ENCODE measurements at places on chromosomes 5 and 9.

DNA sequence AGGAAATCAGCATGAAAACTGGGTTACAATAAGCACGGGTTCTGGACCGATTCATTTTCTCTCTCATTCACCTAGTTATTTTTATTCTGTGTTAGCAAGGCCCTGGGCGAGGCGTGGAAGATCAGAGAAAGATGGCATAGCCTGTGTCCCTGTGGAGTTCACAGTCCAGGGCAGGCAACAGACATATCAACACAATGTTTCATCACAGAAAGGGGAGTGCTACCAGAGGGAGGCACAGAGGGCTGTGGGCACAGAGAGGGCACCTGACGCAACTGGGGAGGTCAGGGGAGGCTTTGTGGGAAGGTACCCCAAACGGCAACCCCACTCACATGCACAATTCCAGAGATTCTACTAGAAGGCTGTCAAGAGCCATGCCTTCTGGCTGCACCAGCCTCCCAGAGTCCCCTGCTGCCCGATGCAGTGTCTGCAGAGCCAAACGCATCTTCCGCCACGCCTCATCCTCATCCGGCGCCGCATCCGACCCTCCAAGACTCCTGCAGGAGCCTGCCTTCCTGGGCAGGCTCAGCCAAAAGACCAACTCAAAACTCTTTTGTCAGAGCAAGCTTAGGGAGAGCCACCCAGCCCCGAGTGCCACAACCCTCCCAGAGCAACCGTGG lies 1.4 kb downstream of the FAM193B start:
- DNase-seq, result no peak

GRCh38 chr5:109654455-109654854 lies 35.3 kb upstream of the MAN2A1 start:
- no peak for DNase-seq

DNA sequence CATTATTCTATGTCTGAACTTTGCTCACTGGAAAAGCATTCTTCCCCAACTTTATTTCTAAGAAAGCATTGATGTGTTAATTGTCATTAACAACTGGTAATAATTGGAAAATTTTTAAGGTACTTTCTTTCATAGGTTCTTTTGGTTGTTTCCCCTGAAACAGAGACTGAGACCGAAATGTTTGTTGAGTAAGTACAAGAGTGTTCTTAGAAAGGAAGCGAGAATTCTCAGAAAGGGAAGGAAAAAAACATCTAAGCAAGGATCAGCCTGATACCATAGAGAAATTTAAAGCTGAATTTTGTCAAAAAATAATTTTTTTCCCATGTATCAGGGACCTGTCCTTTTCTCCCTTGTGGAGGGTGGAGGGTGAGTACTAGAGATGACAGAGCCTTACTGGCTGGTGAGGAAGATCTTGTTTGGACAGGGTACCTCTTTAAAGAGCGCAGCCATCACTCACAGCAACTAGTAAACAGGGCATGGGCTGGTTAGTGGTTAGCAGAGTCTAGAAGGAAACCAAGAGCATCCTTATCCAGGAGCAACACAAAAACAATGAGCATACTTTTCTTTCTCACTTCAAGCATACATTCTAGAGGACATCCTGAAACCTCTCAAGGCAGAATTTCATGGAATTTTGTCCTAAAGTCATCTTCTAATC lies 898.5 kb downstream of the DNAH5 start:
- no peak for DNase-seq

DNA sequence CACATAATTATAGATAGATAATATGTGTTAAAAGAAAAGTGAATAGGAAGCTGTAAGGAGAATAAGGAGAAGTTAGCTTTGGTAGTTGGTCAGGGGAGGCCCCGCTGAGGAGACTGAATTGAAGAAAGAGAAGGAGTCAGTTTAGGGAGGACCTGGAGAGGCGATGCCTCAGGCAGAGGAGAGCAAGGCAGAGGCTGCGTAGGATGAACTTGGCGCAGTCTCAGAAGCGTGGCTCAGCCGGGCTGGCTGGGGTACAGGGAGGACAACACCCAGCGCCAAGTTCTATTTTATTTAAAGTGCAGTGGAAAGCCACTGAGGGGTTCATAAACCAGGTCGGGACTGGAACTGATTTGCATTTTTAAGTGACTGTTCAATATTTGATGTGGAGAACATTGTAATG lies 68.5 kb downstream of the PTCD2 start:
- DNase-seq, result no peak

GRCh38 chr5:146682899-146683532 lies 167.0 kb upstream of the GPR151 start:
- no peak for DNase-seq

GRCh38 chr9:28163619-28164018 lies 590.3 kb upstream of the C9orf72 start:
- no peak for DNase-seq

- DNase-seq, result no peak
These were observed 508.2 kb upstream of the WWC1 start for GRCh38 chr5:167783145-167783817.

DNA sequence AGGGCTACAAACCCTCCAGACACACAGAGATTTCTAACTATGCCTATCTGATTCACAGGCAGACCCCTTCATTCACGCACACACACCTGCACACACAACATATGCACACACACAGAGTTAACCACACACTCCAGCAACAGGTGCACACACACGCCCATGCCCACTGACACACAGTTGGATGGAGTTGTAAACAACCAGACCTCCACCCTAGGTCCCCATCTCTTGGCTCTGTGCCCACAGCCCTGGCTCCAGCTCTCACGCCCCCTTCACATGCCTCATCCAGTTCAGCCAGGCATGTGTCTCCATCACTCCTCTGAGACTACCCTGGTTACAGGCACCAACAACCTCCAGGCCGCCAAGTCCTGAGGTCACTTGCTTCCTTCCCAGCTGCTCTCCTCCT lies 61.1 kb downstream of the PSD2 start:
- DNase-seq, result no peak

GRCh38 chr5:98016771-98017170 lies 756.7 kb upstream of the RGMB start:
- no peak for DNase-seq

DNA sequence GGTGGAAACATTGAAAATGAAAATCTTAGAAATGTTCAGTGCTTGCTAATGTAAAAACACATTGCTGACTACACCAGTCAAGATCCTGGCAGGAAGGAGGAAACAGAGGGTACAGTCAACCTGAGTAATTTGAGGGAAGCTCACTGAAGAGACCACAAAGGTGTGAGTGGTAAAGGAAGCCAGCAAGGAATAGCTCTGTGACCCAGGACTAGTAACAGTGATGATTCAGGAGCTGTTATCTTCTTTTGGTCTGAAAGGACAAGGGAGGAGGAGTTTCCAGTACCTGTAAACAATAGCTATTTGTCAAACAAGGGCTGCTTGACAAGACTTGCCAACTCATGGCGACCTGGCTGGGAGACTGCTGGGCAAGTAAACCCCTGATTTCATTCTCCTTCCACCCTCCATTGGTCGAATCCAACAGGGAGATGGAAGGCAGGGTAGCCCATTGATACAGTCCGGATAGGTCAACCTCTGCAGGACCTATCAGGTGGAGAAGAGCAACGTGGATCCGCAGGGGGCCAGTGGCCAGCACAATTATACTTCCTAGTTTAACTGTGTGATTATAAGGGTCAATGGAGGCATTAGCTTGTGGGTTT lies 68.1 kb downstream of the MAMDC2 start:
- DNase-seq, result no peak

GRCh38 chr5:173671121-173671949 lies 54.9 kb upstream of the BOD1 start:
- DNase-seq, result peak; percentile 62

All from substantia nigra (tissue), 51 donors.